ENCODE measurements at places on chromosomes 12 and 14. TPM values are rescaled to one million over a fixed set of nuclear protein-coding genes. Genes with fewer than 3 reads are reported as not detected.

The TAS2R13 gene
- total RNA-seq: 0.53 TPM

The SYNDIG1L gene
- not detected for total RNA-seq

The POTEG gene
- not detected for total RNA-seq

The POTEM gene
- total RNA-seq: not detected

The BIN2 gene
- total RNA-seq: 102 TPM

The GSG1 gene
- total RNA-seq: not detected

The PSMA3 gene
- 177 TPM for total RNA-seq

The TMEM233 gene
- total RNA-seq: not detected

The CCDC177 gene
- not detected for total RNA-seq

The INSM2 gene
- total RNA-seq: not detected

Measured in activated T-cell treated with anti-CD3 and anti-CD28 coated beads, Interleukin-2, amount 50 U/mL, for 72 hours (primary cell).